ENCODE measurements at places on chromosomes 12 and 14. TPM values are rescaled to one million over a fixed set of nuclear protein-coding genes. Genes with fewer than 3 reads are reported as not detected.

DNA sequence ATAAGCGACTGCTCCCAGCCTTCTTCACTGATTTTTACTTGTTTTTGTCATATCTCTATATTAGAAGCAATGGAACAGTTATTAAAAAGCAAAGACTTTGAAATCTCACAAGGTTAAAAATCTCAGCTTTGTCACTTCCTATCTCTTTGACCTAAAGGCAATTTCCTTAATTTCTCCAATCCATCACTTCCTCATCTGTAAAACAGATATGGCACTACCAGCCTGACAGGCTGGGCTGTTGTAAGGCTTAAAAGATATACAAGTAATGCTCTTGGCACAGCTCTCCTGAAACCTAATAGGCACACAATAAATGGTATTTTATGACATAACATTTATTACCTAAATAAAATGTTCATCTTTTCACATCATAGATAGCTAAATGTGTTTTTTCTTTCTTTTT, 25.6 kb downstream of the ATXN2 start:
- DNase-seq, result no peak
- no peak overlapping the region for H3K27ac ChIP-seq
- H3K36me3 ChIP-seq, result no peaks in the 10 kb centered on the region
- H3K4me1 ChIP-seq, result peaks cover 15% of the 10 kb centered on the region
- no peak overlapping the region for H3K4me3 ChIP-seq

The RNASE7 gene
- not detected for total RNA-seq

GRCh38 chr14:79199217-79199616, 1012.1 kb downstream of the DIO2 start:
- no peak overlapping the region for H3K27ac ChIP-seq
- H3K27me3 ChIP-seq, result no peaks in the 10 kb centered on the region
- H3K36me3 ChIP-seq, result no peaks in the 10 kb centered on the region

GRCh38 chr12:116455540-116456329, 103.4 kb upstream of the MAP1LC3B2 start:
- peak overlapping the region; percentile 61 for H3K27ac ChIP-seq
- H3K36me3 ChIP-seq, result no peaks in the 10 kb centered on the region
- H3K4me3 ChIP-seq, result no peak overlapping the region
- DNase-seq, result no peak

DNA sequence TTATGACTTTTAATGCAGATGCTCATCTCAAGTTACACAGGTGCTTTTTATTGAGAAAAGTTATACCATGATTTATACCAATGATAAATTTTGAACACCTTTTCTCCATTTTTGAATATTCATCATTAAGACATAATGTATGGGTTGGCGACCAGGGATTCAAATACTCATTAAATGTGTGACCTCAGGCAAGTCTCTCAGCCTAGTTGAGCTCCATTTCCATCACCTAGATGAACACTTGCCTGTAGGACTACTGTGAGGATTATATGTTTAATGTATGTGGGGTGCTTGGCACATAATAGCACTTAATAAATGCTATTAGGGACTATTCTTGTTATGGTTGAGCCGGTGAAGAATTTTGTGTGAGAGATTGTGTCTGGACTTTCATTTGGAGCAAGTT, 228.6 kb downstream of the CHST11 start:
- peaks cover 40% of the 10 kb centered on the region for H3K4me1 ChIP-seq
- DNase-seq, result no peak
- H3K4me3 ChIP-seq, result no peak overlapping the region
- no peaks in the 10 kb centered on the region for H3K27me3 ChIP-seq
